COLO829 (cell line): ENCODE measurements at places on chromosomes 2 and 18.

DNA sequence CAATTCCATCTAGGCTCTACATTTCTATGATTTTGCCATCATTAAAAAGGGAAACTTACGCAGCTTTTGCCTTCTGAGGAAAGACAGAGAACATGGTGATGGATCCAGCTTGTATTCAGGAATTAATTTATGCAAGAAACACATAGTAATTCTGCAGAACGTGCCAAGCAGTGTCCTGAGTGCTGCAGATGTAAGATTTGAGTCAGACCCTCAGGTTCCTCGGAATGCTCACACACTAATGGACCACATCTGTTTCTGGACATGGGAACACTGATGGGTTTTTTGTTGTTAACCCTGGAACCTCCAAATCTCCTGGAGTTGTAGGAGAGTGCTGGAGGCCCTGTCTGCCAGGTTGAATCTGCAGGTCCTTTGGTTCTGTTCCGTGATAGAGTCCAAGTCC, 132.9 kb downstream of the SETBP1 start:
- no peak for DNase-seq

GRCh38 chr2:3472966-3473365, 46.4 kb downstream of the ADI1 start:
- no peak for DNase-seq

- no peak for DNase-seq
These were observed 92.4 kb downstream of the NCK2 start for GRCh38 chr2:105836840-105837692.

DNA sequence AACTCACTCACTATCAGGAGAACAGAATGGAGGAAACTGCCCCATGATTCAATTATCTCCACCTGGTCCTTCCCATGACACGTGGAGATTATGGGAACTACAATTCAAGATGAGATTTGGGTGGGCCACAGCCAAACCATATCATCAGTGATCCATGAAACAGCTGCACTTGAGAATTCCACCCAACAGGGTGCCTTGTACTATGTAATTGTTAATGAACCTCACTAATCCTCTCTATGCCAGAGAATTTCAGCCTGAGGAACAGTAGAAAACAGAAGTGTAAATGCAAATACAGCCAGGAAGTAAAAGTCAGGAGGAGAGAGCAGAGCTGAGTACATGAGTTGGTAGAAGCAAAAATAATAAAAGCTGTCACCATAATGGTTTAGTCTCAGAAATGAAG, 261.4 kb downstream of the EPHA4 start:
- DNase-seq = no peak

DNA sequence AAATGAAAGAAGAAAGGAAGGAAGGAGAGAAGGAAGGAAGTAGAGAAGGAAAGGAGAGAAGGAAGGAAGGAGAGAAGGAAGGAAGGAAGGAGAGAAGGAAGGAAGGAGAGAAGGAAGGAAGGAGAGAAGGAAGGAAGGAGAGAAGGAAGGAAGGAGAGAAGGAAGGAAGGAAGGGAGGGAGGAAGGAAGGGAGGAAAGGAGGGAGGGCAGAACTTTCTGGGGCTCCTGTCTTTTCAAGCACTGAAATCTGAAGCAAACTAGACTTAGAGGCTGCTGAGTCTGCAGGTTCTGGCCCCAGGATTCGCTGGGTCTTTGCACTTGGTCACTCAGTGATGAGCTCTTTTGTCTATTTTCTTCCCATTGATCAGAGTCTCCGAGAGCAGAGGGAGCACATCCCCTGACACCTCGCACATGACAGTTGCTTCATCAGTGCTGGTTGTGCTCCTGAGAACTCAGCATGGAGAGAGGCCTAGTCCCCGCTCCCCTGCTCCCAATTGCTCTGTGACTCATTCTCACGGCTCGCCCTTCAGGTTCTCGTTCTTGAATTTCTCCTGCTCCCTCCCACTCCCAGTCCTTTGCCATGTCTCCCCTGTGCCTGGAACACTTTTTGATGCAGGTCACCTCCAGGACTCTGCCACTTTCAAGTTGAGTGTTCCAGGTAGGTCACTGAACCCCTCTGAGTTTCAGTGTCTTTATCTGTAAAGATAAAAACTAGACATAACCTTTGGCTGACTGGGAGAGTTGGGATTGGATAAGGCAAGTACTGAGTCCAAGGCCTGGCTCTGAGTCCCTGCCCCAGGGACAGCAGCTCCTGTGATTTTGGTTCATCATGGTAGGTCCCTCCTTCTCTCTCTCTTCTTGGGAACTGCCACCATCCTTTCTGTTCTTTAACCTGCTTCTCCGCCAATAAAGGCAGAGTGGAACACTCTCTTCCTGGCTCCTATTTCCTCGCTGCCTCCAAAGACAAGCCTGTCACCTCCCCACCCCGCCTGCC, 55.2 kb downstream of the TNP1 start:
- no peak for DNase-seq
